ENCODE measurements at places on chromosomes 4 and X. TPM values are rescaled to one million over a fixed set of nuclear protein-coding genes. Genes with fewer than 3 reads are reported as not detected.

GRCh38 chr4:12123707-12124106 is 695.0 kb upstream of the HS3ST1 start:
- no peak overlapping the region for H3K27ac ChIP-seq
- no peaks in the 10 kb centered on the region for H3K27me3 ChIP-seq
- peaks cover 1% of the 10 kb centered on the region for H3K36me3 ChIP-seq

- H3K4me1 ChIP-seq = peaks cover 25% of the 10 kb centered on the region
- no peak overlapping the region for H3K27ac ChIP-seq
- peaks cover 11% of the 10 kb centered on the region for H3K27me3 ChIP-seq
- DNase-seq = no peak
Measured at GRCh38 chr4:102387552-102388150, 42.4 kb upstream of the SLC39A8 start.

- H3K27ac ChIP-seq = no peak overlapping the region
- no peak for DNase-seq
- no peak overlapping the region for H3K4me3 ChIP-seq
- H3K36me3 ChIP-seq = no peaks in the 10 kb centered on the region
- no peaks in the 10 kb centered on the region for H3K4me1 ChIP-seq
- H3K27me3 ChIP-seq = no peaks in the 10 kb centered on the region
Measured at GRCh38 chr4:115580901-115581300, 467.5 kb upstream of the NDST4 start.

DNA sequence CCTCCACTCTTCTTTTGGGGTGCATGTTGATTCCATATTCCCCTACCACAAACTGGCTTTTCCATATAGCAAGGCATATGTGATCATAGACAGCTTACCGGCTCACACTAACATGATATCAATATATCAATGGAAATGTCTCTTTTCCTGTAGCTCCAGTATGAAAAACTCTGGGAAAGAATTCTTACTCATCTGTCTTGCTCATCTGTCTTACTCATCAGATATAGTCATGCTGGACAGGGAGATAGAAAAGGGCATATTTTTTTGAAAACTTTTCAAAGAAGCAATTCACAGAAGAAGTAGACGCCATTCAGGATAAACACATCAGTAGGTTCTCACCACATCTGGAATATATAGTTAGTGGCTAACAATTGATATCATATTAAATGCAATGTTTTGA is 794.7 kb downstream of the RAB28 start:
- H3K27ac ChIP-seq = no peak overlapping the region
- H3K27me3 ChIP-seq = no peaks in the 10 kb centered on the region
- no peaks in the 10 kb centered on the region for H3K36me3 ChIP-seq
- no peaks in the 10 kb centered on the region for H3K4me1 ChIP-seq

- H3K27ac ChIP-seq = no peak overlapping the region
- no peaks in the 10 kb centered on the region for H3K4me1 ChIP-seq
- H3K27me3 ChIP-seq = no peaks in the 10 kb centered on the region
- no peak for DNase-seq
- H3K4me3 ChIP-seq = no peak overlapping the region
Measured at GRCh38 chr4:111475001-111475400, 670.3 kb upstream of the FAM241A start.

GRCh38 chr4:7254736-7255487 is 62.6 kb downstream of the SORCS2 start:
- no peaks in the 10 kb centered on the region for H3K36me3 ChIP-seq
- peaks cover 3% of the 10 kb centered on the region for H3K27me3 ChIP-seq
- no peak for DNase-seq
- no peak overlapping the region for H3K4me3 ChIP-seq
- H3K4me1 ChIP-seq = no peaks in the 10 kb centered on the region
- H3K27ac ChIP-seq = no peak overlapping the region

GRCh38 chrX:84339507-84340364 is 151.7 kb upstream of the RPS6KA6 start:
- no peak for DNase-seq
- no peaks in the 10 kb centered on the region for H3K27me3 ChIP-seq
- H3K27ac ChIP-seq = no peak overlapping the region

DNA sequence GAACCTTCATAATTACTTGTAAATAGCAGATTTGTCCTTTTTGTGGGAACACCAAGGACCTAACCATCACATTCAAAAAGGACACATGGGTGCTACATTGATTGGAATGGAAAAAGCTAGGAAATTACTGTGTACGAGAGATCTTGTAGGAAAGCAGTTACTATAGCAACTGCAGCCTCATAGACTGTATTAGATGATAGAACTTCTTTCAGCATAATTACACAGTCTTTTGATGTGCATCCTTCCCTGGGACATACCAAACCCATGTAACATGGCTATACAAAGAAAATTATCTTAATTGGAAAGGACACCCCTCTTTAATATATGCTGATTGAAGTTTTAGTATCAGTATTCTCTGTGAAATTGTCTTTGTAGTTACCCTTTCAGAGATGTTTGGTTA is 130.7 kb upstream of the CTSO start:
- DNase-seq = no peak
- H3K4me3 ChIP-seq = no peak overlapping the region
- no peaks in the 10 kb centered on the region for H3K36me3 ChIP-seq
- H3K4me1 ChIP-seq = no peaks in the 10 kb centered on the region
- H3K27ac ChIP-seq = no peak overlapping the region

DNA sequence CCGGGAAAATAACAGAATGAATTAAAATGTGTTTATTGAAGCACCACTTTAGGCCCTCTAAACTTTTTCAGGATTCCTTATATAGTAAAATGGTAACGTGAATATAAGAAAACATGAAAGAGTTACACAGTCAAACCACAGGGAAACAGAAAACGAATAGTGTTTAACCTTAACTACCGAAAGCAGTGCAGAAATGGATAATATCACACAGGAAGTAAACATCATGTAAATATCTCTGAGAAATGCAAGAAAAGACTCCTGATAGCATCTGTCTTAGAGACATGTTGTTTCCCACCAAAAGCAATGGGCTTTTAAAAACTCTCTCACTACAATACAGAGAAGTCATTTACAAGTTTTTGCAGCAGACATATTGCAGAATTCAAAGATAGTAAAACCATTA is 323.9 kb upstream of the CXXC4 start:
- H3K4me1 ChIP-seq = no peaks in the 10 kb centered on the region
- peaks cover under 1% of the 10 kb centered on the region for H3K27me3 ChIP-seq
- H3K4me3 ChIP-seq = no peak overlapping the region
- H3K36me3 ChIP-seq = no peaks in the 10 kb centered on the region

DNA sequence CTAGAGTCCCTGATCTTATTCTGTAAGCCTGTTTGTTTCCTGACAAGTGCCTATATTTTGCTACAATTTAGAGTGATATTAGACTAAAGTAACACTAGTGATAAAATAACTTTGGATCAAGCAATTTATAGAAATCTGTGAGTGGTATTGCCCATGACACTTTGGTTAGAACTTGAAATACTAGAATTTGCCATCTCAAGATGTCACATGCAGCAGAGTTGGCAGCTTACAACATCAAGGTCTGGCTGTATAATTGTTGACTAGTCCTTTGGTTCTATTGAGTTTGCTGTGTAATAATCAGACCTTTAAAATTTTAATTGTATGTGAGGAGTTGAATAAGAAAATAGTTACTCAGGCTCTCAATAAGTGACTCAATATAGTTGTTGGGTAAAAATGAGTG is 167.1 kb downstream of the RAPGEF2 start:
- no peak overlapping the region for H3K27ac ChIP-seq
- H3K36me3 ChIP-seq = peaks cover 2% of the 10 kb centered on the region

GRCh38 chr4:158652920-158653319 is 18.8 kb downstream of the C4orf46 start:
- H3K4me1 ChIP-seq = peaks cover 6% of the 10 kb centered on the region
- no peak for DNase-seq

DNA sequence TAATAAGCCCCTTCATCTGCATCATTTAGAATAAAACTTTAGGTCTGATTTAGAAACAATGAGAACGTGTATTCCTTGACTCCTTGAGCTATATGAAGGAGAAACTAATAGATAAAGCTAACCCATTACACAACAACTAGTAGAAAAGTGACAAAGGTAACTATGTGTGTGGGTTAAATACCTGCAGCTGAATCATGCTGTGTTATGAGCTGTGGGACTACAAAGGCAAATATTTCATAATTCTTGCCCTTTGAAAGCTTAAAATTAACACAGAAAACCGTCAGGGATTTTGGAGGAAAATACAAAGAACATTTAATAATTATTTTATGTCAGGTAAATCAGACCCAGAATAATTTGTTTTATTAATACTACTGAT is 898 bp upstream of the NDP start:
- H3K27ac ChIP-seq = no peak overlapping the region
- peak overlapping the region; percentile 73 for H3K4me3 ChIP-seq
- peaks cover 32% of the 10 kb centered on the region for H3K27me3 ChIP-seq

- no peak overlapping the region for H3K4me3 ChIP-seq
- DNase-seq = no peak
- H3K4me1 ChIP-seq = peaks cover 7% of the 10 kb centered on the region
- no peaks in the 10 kb centered on the region for H3K27me3 ChIP-seq
Measured at GRCh38 chrX:154531626-154532025, 15.0 kb downstream of the G6PD start.

The SH3RF1 gene
- 0.87 TPM for total RNA-seq

The STOX2 gene
- not detected for total RNA-seq

The CCDC149 gene
- not detected for total RNA-seq

The PLS3 gene
- total RNA-seq = 2.6 TPM

Measured in activated naive CD8-positive, alpha-beta T cell treated with anti-CD3 and anti-CD28 coated beads for 36 hours (primary cell).